H54 (cell line): ENCODE measurements at places on chromosomes 7 and 10.

GRCh38 chr10:22252801-22253579 lies 35.2 kb upstream of the EBLN1 start:
- no peak for DNase-seq

GRCh38 chr10:52956861-52957260 lies 184.3 kb upstream of the MBL2 start:
- no peak for DNase-seq

- no peak for DNase-seq
These were observed 144.2 kb downstream of the SPAG6 start for GRCh38 chr10:22489467-22489866.

DNA sequence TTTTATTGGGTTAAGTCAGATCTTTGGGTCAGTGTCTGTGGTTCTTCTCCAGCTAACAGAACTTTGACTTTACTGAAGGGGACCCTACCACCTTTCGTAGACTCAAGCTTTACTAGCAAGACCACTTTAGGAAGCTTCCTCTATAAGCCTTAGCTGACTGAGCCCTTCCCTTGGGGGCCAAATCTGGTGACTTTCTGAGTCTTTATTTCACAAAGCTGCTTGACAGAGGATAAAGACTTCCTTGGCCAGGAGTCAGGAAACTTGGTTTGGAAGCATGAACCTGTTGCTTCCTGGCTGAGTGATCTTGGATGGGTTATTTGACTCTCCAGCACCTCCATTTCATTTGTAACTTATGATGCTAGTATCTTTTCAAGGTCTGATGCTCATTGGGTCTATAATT lies 466.7 kb downstream of the TYW1 start:
- DNase-seq: no peak

GRCh38 chr10:60312818-60313588 lies 76.7 kb downstream of the ANK3 start:
- DNase-seq: no peak

DNA sequence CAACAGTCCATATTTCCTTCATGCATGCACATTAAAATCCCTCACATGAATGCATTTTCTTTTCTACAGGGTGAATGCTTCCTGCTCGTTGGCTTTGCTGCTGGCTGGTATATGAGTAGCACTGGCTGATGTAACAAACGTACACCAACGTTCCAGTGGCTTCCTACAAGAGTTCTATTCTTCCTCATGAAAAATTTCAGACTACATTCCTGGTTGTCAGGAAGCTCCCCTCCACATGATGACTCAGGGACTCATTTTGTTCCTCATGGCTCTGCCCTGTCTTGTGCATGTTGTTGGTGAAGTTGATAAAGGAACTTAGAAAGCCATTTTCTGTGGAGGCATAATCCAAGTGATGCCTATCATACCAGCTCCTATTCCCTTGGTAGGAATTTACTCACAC lies 470.7 kb upstream of the KLF6 start:
- no peak for DNase-seq

GRCh38 chr7:117530390-117530789 lies 50.6 kb downstream of the CFTR start:
- no peak for DNase-seq

- no peak for DNase-seq
These were observed 2.8 kb downstream of the SMO start for GRCh38 chr7:129191272-129191671.

- no peak for DNase-seq
These were observed 1.3 kb downstream of the CNPY4 start for GRCh38 chr7:100120733-100121036.

- peak; percentile 52 for DNase-seq
These were observed 35.9 kb downstream of the ACSM6 start for GRCh38 chr10:95229724-95230627.

DNA sequence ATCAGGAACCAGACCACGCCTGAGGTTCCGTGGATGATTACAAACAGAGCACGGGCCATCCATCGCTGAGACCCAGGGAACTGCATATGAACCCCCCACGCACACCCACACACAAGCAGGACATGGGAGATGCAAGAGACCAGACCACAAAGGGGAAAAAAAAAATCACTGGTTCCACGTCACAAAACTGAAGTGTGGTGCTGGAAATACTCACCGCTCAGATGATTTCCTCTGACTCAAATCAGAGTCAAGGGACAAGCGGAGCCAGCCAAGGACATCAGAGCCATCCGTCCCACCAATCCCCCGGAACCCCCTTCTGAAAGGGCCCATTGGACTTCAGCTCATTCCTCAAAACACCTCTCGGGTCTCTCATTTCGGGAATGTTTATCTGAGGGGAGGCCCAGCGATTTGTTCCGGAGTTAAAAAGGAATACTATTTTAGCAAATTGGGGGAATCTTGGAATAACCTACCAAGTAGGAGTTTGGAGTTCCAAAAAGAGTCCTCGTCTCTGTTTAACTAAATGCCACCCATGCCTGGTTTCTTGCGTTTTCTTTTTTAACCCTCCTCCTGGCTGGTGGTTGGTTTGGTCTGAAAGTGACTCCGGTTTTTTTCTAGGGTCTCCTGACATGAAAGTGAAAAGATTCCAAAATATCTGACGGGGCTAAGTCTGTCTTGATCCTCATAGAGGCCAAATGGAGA lies 15.0 kb downstream of the SNX8 start:
- DNase-seq: no peak

- no peak for DNase-seq
These were observed 410.8 kb downstream of the MDFIC start for GRCh38 chr7:115332691-115333090.

DNA sequence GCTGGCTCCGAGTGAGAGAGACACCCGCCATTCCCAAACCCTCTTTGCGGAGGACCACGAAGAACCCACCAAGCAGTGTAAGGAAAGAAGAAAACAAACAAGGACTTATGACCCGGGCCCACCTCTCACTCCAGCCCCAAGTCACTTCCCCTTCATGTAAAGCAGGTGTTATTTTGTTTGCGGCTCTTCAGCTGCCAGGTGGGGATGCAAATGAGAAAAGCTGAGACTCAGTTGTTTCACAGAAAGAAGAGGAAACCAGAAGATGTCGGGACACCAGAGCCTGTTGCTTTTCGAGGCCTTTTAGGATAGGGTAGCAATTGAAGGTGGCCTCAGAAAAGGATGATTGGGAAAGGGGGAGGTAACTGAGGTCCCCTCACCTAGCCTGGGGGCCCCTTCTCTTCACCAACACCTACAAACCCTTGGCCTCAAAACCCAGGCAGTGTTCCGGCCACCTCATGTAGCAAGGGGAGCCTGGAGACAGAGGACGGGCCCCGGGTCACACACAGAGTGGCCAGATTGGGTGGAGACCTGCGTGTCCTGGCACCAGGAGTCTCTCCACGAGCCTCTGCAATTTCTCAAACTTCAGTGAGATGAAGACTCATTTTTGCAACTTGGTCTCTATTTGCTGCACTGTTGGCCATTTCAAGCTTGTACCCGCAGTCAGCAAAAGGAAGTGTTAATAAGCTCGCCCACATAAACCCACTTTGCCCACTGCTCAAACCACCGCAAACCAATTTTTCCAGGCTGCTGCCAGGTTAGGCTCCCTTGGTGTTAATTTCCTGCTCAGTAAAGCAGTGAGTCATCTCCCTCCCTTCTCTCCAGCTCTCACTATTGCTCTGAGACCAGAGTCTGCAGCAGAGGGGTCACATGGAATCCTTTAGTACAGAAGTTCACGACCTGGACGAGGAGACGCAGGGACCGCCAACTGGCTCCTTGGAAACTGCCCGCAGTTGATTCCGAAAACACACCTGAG lies 45.5 kb downstream of the AOC1 start:
- no peak for DNase-seq

GRCh38 chr10:63700631-63701156 lies 179.5 kb downstream of the REEP3 start:
- no peak for DNase-seq

DNA sequence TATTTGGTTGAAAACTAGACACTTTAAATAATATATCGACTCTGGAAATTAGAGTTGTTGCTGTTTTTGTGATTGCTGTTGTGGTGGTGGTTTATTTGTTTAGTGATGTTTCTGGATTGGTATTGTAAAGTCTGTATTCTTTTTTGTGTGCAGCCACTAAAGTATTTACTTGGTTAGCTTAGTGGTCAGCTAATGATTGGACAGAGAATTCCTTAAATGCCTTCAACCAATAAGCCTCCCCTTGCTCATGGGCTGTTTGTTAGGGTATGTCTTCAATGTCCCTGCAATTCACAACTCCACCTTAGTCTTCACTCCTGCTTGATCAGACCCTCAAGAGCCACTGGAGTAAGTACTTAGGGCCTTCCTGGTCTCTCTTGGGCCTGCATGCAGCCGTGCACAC lies 71.0 kb downstream of the PAXIP1 start:
- no peak for DNase-seq

- DNase-seq: no peak
These were observed 723.3 kb upstream of the CELF2 start for GRCh38 chr10:10294184-10294880.

- DNase-seq: no peak
These were observed 73.6 kb downstream of the SNX10 start for GRCh38 chr7:26365077-26365900.

DNA sequence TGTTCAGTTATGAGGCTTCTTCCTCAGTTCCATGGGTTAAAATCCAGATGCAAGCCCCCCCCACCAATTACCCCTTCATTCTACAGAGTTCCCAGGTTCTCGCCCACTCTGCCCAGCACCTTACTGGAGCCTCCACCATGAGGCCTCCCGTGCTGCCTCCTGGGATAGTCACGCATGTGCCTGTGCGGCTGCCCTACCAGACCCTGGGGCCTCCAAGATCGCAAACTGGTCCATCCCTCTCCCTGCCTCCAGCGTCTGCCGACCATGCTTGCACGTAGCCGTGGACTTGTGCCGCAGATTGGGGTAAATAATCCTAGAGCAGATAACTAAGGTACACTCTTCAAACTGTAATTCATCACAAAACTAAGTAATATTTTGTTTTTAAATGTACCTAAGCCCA lies 611.2 kb downstream of the PTPRN2 start:
- DNase-seq: no peak

GRCh38 chr7:93736668-93737369 lies 153.7 kb downstream of the TFPI2 start:
- DNase-seq: no peak

GRCh38 chr10:86580521-86580891 lies 58.9 kb upstream of the WAPL start:
- DNase-seq: no peak

- no peak for DNase-seq
These were observed 27.9 kb upstream of the LOXL4 start for GRCh38 chr10:98295907-98296306.

DNA sequence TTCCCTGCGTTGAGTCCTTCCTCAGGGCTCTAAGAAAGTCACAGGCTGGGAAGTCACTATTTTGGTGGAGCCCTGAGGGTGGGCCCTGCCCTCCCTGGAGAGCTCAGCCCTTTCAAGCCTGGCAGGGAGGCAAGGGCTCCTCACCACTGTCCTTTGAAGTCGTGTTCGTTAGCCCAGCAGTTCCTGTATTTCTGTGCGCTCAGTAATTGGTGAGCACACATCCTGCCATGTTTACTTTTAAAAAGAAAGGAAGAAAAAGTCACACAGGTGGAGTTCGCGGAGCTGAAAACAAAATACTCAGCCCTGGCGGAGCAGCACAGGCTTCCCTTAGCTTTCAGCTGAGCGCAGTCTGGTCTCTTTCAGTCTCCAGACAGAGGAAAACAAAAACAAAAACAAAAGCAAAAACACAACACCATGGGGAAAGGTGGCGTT lies 37.1 kb downstream of the PRKCQ start:
- DNase-seq: no peak

GRCh38 chr10:79941585-79942210 lies 7.2 kb downstream of the SFTPD start:
- DNase-seq: no peak

DNA sequence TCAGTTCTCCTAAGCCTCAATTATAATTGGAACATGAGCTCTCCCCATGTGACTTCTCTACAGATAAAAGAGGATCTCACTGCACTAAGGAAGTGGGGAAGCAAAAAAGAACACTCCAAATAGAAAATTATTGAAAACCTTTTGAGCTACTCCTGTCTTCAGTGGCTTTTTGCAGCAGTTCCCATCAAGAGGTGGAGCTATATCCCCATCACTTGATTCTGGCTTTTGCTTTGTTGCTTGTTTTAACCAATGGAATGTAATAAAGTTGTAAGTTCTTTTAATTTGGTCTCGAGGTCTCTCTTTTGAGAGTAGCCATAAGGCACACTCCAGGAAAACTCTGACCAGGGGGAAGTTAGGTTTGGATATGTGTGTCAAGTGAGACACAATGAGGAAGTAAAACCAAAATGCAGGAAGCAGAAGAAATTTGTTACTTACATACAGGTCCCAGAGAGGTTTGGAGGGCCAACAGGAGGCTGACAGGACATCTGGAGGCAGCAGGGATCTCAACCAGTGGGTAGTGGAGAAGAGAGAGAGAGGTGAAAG lies 569.4 kb downstream of the HTR7 start:
- DNase-seq: no peak

DNA sequence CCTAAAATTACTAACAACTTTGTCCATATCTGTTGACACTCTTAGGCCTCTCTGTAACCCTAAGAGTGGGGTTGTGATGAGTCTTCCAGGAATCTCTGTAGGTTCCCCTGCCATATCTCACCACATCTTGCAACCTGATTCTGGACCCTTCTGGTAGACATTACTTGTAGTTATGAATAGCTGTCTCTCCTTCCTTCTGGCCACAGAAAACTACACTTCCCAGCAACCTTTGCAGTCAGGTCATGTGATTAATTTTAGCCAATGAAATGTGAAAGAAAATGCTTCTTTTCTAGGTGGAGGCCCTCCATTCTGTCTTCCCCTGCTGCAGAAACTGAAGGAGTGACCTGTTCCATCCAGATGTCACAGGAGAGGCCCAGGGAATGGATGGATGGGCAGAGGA lies 147.6 kb upstream of the AOAH start:
- peak; percentile 30 for DNase-seq

GRCh38 chr7:151857412-151857811 lies 19.5 kb downstream of the PRKAG2 start:
- no peak for DNase-seq

DNA sequence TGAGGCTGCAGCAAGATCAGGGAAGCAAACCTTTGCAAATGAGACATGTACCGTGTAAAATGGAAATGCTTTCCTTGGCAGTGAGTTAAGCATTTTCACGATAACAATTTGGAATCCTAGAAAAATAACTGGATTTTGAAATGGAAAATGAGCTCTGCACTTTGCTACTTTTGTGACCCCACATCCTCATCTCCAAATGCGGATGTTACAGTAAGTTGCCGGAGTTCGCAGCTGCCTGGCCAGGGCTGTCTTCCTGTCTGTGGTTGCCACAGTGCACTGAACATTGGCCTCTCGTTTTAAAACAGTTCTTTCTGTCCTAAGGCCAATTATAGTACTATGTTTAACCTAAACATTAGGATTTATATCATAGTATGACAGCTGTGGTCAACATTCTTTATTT lies 136.2 kb upstream of the FZD8 start:
- DNase-seq: no peak
